ENCODE measurements at places on chromosomes 16 and 17.
A peak's percentile ranks its signal among the peaks of the same experiment; 100 is the strongest.

- DNase-seq = no peak
Measured at GRCh38 chr17:62967205-62967529, 1.1 kb downstream of the TANC2 start.

- DNase-seq = no peak
Measured at GRCh38 chr17:75694536-75694935, 26.7 kb upstream of the ITGB4 start.

- DNase-seq = no peak
Measured at GRCh38 chr17:66441101-66441661, 138.8 kb downstream of the PRKCA start.

GRCh38 chr17:27605409-27605808 lies 25.6 kb upstream of the LGALS9 start:
- DNase-seq = no peak

DNA sequence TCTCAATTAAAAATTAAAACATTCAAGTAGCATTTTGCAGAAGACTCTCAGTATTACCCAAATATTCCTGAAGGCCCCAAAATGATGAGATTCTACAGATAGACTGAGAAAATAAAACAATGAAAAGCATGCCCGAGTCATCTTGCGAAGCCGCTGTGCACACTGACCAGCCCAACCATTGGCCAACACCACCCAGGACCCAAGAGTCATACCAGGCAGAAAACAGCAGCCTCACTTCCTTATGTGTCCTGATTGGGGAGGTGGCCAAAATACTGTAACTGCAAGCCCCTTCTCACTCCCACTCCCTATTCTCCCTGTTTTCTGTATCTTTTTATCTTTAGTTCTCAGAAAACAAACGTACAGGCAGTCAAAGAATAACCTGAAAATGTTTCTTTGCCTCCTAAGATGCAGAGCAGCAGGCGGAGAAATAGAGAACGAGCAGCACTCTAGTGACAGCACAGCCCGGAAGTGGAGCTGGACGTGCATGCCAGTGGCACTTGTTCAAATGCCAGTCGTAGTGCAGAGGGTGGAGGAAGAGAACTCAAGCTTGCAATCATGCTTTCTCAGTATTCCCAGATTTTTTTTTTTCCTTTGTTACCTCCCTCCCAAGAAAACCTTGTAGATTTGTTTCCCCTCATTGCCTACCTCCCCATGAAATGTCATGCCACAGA lies 182.3 kb upstream of the SOX9 start:
- DNase-seq = no peak

GRCh38 chr17:57130708-57131461 lies 45.8 kb downstream of the AKAP1 start:
- DNase-seq = peak; percentile 75
